GM06990 (cell line): ENCODE measurements at places on chromosomes 11 and 22.

GRCh38 chr11:9320047-9320446 is 5.7 kb upstream of the TMEM41B start:
- DNase-seq = no peak

- no peak for DNase-seq
Observed at GRCh38 chr11:17459236-17459896, 17.3 kb downstream of the ABCC8 start.

DNA sequence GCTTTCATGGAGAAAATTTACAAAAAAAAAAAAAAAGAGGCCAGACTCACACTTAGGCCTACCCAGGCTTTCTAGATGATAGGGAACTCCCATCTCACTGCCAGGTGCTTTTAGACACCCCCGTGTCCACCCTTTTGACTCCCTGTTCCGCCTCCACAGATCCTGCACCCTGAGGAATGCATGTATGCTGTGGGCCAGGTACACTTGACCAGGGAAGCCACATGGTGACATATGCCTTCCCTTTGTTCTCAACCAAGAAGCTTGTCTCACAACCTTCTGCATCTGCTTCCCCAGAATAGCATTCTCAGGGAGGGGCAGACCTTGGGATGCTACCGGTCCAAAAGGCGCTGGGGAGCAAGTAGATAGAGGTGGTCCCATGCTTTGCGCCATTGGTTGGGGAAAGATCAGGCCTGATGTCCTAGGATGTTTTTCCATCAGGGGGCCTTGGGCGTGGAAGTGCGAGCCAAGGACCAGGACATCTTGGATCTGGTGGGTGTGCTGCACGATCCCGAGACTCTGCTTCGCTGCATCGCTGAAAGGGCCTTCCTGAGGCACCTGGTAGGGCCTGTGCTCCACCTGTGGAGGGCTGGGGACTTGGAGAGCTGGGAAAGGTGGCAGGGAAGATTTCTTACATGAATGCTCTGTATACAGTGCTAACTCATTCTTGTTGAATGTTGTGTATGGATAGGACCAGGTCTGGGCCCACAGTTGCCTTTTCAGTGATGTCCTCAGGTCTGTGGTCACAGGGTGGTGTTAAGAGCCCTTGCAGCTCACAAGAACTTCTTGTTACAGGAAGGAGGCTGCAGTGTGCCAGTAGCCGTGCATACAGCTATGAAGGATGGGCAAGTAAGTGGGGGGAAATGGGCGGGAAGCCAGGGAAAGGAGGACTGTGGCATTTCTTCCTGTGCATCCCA is 7.5 kb downstream of the HMBS start:
- DNase-seq = no peak

- no peak for DNase-seq
Observed at GRCh38 chr22:32733196-32733768, 68.2 kb upstream of the TIMP3 start.

GRCh38 chr22:23380911-23381310 is 199.2 kb downstream of the IGLL1 start:
- no peak for DNase-seq

GRCh38 chr11:120338107-120338933 is 2.1 kb downstream of the ARHGEF12 start:
- DNase-seq = no peak

- no peak for DNase-seq
Observed at GRCh38 chr11:78244546-78245255, 56.0 kb downstream of the USP35 start.

DNA sequence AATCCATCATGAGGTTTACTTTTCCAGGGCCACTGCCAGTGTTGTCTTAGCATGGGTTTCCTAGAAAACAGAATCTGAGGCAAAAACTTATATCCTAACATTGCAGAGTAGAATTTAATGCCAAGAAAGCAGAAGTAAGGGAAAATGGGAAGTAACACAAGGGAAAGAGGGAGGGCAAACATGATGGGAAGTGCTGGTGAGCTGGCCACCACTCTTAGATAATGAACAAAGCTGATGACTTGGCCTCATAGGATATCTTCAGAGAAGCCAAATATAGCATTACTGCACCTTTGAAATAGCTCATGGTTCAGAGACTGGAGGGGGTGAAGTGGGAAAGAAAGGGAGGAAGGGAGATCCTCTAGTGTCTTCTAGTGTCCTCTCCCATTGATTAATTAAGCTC is 24.8 kb upstream of the CALCB start:
- DNase-seq = no peak
